ENCODE measurements at places on chromosomes 5 and 9.

DNA sequence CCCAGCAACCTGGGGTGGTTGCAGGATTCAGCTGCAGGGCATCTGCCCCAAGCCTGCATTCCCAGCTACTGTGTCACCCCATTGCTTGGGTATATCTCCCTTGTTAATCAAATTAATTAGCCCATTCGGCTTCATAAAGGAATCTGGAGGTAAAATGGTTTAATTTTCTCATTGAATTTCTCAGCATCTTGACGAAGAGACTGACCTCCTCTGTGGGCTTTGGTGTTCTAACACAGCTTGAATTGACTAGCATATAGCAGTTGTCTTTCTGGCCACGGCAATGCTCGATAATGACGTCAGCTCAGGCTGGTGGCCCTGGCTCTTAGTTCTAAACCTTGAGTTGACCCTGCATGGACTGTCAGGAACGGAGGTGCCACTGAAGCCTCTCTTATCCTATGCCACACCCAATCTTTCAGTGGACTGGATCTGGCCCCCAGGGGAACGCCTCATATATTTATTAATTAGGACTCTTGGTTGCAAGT, 72.4 kb downstream of the MSX2 start:
- no peak for DNase-seq

DNA sequence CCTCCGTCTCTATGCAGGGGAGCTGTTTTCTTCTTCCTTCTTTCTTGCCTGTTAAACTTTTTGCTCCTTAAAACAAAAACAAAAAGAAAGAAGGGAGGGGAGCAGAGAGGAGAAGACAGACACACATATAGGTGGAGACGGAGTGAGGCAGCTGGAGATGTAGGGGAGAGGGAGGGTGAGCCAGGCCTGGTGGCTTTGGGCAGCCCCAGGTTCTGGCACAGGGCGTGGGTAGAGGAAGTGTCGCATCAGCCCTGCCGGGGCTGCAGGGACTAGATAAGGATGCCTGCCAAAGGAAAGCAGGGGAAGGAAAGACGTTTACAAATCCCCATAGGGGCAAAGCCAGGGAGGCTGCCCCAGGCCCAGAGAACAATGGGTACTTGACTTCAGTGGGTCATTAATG, 38.7 kb upstream of the PTGS1 start:
- no peak for DNase-seq

- DNase-seq, result peak; percentile 42
These were observed 230.4 kb downstream of the DOCK8 start for GRCh38 chr9:445033-445432.

DNA sequence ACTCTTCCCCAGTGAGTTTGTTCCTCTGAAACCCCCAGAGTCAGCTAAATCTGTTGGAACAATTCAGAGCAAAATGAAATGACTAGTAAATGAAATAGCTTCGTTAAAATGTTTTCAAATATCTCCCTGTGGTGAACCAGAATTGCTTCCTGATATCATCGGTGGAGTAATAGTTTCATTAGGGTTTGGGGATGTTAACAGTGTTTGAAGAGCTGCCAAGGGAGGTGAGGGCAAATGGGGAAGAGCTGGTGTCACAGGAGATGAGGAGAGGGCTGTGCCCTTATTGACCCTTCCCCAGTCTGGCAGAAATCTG, 4.3 kb upstream of the C7 start:
- no peak for DNase-seq

GRCh38 chr5:150780187-150780692, 1.7 kb downstream of the SMIM3 start:
- no peak for DNase-seq

Data from ovary (tissue), 10 donors.